Stimulated activated CD4-positive, alpha-beta T cell treated with anti-CD3 and anti-CD28 coated beads, Interleukin-4, amount 100 ng/mL, for 24 hours (primary cell): ENCODE measurements at places on chromosomes 12 and 14.

GRCh38 chr12:126676434-126676833, 1590.5 kb upstream of the TMEM132C start:
- DNase-seq: no peak

DNA sequence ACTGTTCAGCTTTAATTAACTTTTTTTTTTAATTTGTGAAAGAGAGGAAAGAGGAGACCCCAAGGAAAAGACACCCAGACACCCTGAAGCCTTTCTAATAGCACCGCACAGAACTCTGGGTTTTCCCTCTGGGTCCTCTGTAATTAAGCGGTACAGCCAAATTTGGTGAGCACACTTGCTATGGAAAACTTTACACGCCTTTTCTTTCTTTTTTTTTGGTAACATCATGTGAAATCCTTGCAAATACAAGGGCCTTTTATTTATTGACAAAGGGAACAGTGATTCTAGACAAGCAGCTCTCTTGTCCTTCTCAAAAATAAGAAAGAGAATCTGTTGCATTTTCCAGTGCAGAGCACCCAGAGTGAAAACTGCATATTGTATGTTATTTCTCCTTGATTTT, 44.4 kb upstream of the CPM start:
- no peak for DNase-seq

DNA sequence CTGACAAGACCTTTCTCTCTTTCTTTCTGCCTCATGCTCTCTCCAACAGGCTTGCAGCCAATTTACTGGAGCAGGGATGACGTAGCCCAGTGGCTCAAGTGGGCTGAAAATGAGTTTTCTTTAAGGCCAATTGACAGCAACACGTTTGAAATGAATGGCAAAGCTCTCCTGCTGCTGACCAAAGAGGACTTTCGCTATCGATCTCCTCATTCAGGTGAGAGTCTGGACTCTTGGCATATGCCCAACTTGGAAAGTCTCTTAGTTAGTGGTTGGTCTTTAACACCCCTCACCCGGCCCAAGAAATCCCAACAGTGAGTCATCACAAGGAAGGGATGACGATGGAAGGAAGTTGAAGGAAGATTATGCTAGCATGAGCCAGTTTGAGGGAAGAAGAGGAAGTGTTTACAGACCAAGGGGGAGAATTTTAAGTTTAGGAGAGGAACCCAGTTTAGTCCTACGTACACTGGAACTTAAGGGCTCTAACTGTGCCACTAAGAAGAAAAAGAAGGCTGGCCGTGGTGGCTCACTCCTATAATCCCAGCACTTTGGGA, 189.7 kb downstream of the ETV6 start:
- DNase-seq: no peak

GRCh38 chr14:63956326-63956725, 103.5 kb downstream of the SYNE2 start:
- DNase-seq: no peak

DNA sequence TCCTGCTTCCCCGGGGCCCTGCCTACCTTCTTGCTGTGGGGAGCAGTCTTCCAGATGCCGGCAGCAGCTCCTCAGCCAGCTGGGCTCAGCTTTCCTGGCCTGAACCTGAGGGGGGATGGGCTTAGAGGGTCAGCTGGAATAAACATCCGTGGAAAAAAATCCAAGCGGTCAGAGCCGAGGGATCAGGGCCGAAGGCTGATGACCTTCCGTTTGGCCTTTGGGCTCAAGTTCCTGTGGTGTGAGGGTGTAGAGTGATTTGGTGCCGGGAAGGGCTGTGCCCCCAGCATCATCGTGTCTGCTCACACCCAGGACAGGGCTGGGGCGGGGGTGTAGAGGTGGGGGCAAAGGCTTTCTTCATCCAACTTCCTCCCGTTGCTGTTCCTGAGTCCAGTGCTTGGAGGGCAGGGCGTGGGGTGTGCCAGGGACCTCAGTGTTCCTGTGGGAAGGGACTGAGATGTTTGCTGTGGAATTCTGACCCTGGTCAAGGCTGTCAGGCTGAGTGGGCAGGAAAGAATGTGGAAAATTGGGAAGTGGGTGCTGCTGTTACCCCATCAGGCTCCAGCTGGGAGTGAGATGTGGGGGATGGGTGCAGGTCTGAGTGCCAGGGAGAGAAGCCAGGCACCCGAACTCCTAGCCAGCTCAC, 2.6 kb downstream of the SMIM41 start:
- no peak for DNase-seq

- DNase-seq: no peak
These were observed 261.1 kb downstream of the AKAP6 start for GRCh38 chr14:32590157-32590556.

DNA sequence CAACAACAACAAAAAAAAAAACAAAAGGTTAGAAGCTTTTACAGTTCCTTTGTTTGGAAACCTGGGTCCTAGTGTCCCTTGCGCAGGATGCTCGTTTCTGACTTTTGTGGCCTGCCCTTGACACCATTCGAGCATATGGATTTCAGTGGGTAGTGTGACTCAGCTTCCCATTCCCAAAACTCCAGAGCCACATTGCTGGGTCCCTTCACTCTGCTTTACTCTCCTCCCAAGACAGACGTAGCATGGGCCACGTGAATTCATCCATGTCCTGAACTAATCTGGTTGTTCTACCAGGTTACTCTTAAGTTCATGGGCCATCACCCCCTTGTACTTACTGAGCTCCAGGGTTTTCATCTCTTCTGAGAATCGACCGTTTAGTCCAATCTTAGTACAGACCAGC, 68.0 kb upstream of the MAX start:
- DNase-seq: no peak

- DNase-seq: no peak
These were observed 23.6 kb upstream of the PGF start for GRCh38 chr14:74979029-74979428.

GRCh38 chr14:95928751-95929150, 52.1 kb downstream of the TUNAR start:
- DNase-seq: no peak

DNA sequence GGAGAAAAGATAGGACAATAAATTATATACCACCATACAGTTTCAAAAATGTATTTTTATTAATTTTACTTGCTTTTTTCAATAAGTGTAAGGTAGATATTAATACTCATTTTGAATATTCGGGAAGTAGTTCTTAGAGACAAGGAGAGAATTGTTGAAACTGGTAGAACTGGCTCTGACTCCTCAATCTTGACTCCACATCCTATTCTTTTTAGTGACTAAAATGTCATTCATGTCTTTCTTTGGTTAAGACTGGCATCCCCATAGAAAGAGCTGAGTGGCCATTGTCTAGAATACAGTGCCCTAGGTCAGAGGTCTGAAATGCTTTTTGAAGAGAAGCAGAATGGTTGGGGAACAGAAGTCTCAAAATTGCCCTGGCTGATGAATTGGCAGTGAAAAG, 177.6 kb upstream of the LRIG3 start:
- DNase-seq: no peak

DNA sequence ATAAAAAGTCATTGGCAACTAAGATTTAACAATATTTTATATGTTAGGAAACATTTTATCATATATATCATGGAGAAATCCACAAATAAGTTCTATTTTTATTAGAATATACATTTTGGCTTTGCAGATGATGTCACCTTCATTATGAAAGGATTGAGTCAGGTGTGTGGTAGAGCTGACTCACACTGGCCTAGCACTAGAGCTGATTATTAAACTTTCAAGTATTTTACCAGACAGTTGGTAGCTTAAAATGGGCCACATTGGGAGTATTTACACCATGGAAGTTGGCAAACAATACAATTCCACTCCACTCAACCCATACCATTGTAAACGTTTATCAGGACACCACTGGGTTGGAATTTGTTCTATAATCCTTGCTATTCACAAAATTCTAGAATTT, 1036.6 kb downstream of the TRHDE start:
- no peak for DNase-seq

GRCh38 chr14:93946541-93947090, 19.5 kb downstream of the FAM181A start:
- DNase-seq: no peak

DNA sequence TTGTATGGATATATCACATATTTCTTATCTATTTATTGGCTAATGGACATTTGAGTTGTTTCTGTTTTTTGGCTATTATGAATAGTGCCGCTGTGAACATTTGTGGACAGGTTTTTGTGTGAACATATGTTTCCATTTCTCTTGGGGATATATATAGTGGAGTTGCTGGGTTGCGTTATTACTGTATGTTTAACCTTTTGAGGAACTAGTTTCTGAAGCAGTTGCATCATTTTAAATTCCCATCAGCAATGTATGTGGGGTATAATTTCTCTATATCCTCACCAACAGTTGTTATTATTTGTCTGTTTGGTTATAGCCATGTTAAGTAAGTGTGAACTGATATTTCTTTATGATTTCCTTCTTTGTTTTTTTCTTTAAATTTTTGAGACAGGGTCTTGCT, 10.7 kb downstream of the TCTN2 start:
- DNase-seq: no peak

DNA sequence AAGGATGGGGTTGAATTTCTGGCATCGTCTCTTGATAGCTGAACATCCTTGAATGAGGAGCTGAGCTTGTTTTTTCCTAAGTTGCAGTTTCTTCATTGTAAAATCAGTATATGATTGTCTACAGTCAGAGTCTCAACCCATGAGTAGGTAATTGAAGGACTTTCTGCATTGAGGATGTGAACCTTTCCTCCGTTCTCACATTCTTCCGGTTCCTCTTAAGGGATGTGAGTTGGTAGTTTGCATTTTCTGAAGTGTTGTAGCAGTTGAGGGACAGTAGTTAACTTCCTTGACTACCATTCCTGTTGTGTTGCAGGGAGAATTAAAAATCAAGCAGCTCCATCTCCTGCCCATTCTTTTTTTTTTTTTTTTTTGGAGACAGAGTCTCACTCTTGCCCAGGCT, 19.1 kb downstream of the TPCN1 start:
- DNase-seq: no peak

- DNase-seq: no peak
These were observed 1.8 kb upstream of the TBK1 start for GRCh38 chr12:64450057-64450640.
